ENCODE measurements at places on chromosomes 13 and 19.

- DNase-seq: peak; percentile 28
Observed at GRCh38 chr13:113528101-113528812, 37.7 kb upstream of the DCUN1D2 start.

DNA sequence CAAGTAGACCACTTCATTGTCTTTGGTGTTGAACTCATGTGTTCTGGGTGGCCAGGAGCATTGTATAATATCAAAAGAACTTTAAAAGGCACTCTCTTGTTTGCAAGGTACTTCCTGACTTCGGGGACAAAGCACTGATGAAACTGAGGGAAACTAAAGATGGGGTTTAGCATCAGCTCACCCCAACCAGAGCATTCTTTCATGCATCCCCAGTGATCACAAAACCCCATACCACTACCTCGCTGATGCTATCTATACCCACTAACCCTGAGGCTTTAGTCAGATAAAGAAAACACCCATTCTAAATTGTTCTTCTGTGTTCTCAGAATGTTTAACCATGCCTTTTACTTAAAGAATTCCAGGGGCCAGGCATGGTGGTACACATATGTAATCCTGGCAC lies 94.5 kb upstream of the DOCK9 start:
- DNase-seq: no peak

DNA sequence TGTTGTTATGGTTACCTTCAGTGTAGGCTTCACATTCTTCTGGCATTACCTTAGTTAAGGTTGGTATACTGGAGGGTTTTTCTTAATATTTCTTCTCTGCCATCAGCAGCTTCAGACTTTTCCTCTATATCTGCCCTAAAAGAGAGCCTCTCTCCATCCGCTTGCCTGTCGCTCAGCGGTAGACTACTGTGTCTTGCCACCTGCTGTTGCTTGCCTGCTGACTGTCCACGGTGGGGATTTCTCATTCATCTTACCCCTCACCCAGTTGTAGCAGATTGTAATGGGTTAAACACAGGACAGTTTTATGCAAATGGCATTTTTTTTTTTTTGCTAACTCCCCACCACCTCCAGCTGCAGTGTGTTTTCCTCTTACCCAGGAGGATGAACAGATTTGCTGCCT lies 577.2 kb downstream of the SLITRK5 start:
- no peak for DNase-seq

DNA sequence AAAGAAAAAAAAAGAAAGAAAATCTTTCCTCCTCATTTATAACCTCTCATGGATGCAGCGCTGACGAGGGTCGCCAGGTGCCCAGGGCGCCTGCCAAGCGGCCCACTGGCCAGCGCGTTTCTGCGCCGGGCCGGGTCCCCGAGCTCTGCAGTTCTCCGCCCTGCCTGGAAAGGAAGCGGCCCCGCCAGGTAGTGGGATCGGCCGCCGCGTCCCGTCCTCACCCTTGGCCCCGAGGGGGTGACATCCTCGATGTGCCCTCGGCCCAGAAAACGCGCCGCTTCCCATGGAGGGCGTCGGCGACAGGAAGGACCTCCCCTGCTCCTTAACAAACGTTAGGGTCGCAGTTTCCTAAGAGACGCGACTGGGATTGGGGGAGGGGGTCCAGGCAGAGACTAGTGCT lies 56.9 kb downstream of the ZNF726 start:
- DNase-seq: no peak

GRCh38 chr13:51959773-51960172 lies 51.5 kb downstream of the ATP7B start:
- no peak for DNase-seq

DNA sequence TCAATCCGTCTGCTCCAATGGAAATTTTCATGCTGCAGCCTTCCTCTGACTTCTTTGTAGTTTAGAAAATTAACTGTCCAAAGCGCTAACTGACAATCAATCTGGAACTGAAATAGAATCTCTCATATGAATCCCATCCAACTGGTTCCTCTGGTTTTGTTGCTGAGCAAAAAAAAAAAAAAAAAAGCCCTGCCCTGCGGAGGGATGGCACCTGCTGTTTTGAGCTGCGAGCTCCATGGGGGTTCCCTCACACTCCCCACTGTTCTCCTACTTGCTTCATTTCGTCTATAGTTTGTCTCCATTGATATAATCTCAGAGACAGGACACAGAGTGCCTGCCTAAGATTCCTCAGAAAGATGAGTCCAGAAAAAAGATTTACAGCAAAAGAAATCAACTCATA lies 33.4 kb downstream of the FAAP24 start:
- no peak for DNase-seq

DNA sequence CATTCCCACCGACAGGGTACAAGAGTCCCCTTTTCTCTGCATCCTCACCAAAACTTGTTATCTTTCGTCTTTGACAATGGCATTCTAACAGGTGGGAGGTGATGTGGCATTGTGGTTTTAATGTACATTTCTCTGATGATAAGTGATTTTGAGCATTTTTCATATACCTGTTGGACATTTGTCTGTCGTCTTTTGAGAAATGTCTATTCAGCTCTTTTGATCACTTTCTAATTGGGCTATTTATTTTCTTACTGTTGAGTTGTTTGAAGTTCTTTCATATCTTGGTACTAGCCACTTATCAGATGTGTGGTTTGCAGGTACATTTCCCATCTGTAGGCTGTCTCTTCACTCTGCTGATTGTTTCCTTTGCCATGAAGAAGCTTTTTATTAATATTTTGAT lies 219.0 kb upstream of the SOX1 start:
- no peak for DNase-seq

DNA sequence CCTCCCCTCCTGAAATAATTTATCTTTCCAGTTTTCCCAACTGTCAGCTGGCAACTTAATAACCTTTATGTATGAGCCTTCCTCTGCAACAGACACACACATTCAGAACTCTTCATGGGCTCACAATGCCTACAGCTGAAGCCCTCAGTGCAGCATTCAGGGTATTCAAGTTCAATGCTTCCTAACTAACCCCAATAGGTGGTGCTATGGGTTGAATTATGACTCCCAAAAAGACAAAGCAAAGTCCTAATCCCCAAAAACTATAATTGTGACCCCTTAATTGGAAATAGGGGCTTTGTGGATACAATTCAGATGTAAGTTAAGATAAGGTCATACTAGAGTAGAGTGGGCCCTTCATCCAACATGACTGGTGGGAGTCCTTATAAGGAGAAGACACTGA lies 202.2 kb downstream of the SUCLA2 start:
- no peak for DNase-seq

- peak; percentile 34 for DNase-seq
Observed at GRCh38 chr13:111342721-111343120, 22.3 kb downstream of the TEX29 start.

GRCh38 chr19:35801828-35802227 lies 10.8 kb downstream of the PRODH2 start:
- DNase-seq: no peak

GRCh38 chr13:87903553-87903952 lies 232.4 kb downstream of the SLITRK5 start:
- no peak for DNase-seq

DNA sequence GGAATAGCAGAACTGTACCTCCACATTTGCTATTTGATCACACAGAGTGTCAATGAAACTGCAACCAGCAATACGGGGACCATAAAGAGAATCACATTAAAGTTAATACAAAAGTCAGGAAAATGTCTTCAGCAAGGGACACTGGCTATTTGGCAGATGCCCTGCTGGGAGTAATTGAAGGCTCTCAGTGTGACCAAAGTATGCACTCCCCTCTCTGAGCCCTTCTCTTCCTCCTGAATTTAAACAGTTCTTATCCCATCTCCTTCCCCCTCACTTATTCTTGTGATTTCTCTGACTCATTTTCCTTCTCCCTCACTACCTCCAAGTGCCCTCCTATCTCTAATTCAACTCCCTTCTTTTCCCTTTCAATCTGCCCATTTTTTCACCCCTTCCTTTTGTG lies 117.7 kb downstream of the ENOX1 start:
- DNase-seq: no peak

GRCh38 chr13:32588736-32589135 lies 2.5 kb downstream of the PDS5B start:
- DNase-seq: no peak

GRCh38 chr19:719636-720344 lies 11.1 kb downstream of the PALM start:
- DNase-seq: no peak

- no peak for DNase-seq
Observed at GRCh38 chr19:18457483-18458331, 19.8 kb upstream of the ISYNA1 start.

- DNase-seq: no peak
Observed at GRCh38 chr13:48178126-48178525, 54.9 kb upstream of the ITM2B start.

DNA sequence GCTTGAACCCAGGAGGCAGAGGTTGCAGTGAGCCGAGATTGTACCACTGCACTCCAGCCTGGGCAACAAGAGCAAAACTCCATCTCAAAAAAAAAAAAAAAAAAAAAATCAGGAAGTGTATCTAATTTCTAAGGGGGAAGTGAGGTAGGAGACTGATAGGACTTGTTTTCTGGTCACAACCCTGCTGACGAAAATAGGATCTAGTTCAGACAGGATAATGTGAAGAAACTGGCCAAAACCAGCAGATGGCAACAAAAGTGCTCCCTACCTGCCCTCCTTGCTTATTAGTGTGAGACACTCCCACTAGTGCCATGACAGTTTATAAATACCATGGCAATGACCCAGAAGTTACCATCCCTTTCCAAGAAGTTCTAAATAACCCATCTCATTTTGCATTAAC lies 36.0 kb upstream of the KPNA3 start:
- DNase-seq: no peak

- DNase-seq: peak; percentile 93
Observed at GRCh38 chr13:29508130-29508875, 87.2 kb downstream of the SLC7A1 start.

- no peak for DNase-seq
Observed at GRCh38 chr19:42514449-42514848, 13.8 kb downstream of the CEACAM1 start.

- DNase-seq: no peak
Observed at GRCh38 chr13:73754727-73755292, 379.4 kb downstream of the KLF12 start.

DNA sequence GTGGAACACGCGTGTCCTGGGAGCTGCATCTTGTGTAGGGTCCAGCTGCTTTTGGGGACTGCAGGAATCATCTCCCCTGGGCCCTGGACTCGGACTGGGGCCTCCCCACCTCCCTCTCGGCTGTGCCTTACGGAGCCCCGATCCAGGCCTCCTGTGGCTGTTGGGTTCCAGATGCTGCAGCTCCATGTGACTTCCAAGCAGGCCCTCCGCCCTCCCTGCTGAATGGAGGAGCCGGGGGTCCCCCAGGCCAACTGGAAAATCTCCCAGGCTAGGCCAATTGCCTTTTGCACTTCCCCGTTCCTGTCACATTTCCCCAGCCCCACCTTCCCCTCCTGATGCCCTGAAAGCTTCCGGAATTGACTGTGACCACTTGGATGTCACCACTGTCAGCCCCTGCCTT lies 6.2 kb upstream of the PGLS start:
- no peak for DNase-seq

DNA sequence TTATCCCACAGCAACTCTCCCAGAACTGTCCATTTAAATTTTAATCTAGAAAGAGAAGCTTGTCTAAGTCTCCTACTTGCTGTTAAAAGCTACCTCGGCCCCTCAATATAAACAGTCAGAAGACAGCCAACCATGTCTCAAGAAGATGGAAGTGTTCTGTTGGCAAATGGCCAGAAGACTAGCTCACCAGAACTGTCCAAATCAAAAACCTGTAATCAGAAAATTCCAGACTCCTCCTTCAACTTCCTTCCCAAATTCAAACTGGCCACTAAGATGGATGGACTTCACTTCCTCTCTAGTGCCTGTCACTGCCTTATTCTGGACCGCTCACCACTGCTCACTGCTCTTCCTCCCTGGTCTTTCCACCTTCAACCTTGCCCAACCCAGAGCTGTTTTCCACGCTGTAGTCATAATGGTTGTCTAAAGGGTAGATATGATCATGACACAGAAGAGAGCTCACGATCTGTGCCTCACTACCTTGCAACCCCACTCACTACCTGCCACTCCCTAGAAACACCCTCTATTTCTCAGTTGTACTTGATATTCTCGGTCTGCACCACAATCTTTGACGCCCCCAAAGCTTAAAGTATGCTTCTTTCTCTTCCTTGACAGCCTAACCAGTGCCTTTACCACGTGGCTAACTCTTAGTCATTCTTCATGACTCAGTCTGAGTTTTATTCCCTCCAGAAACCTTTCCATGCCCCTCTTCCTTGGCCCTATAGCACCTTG lies 9.2 kb downstream of the FGF14 start:
- DNase-seq: no peak

GRCh38 chr19:42452590-42452989 lies 9.8 kb upstream of the CXCL17 start:
- DNase-seq: no peak

- DNase-seq: no peak
Observed at GRCh38 chr13:80778297-80778696, 437.4 kb upstream of the SPRY2 start.

- no peak for DNase-seq
Observed at GRCh38 chr13:110523180-110523579, 38.3 kb downstream of the RAB20 start.

- DNase-seq: no peak
Observed at GRCh38 chr13:80883545-80883944, 542.6 kb upstream of the SPRY2 start.

- DNase-seq: no peak
Observed at GRCh38 chr13:22211876-22212275, 541.0 kb downstream of the FGF9 start.

DNA sequence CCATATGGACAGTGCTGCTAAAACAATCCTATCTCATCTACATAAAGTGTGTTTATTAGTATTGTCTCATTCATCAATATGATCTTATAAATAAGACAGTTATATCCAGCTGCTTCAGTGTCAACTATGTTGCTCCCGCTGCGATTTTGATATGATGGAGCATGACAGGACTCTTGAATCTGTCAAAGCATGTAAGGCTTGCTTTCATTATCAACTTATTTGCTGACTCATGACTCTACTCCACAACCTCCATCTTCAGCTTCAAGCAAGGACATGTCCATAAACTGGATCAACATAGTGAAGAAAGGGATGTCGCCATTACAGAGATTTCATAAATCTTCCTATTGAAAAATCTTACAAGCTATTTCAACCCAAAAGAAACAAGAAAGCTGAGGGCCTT lies 2812.6 kb downstream of the PCDH9 start:
- DNase-seq: no peak

GRCh38 chr19:29672933-29673336 lies 7.7 kb downstream of the PLEKHF1 start:
- no peak for DNase-seq

- DNase-seq: no peak
Observed at GRCh38 chr13:60335531-60335930, 61.5 kb upstream of the TDRD3 start.
